Heart right ventricle (tissue), 16 donors: ENCODE measurements at places on chromosomes 12 and 14. TPM values are rescaled to one million over a fixed set of nuclear protein-coding genes. Genes with fewer than 3 reads are reported as not detected.

OR4K2 gene
- not detected for total RNA-seq

ADGRD1 gene
- total RNA-seq: 67.6 TPM

VCPKMT gene
- total RNA-seq: 1.9 TPM

FGD4 gene
- total RNA-seq: 26.5 TPM

ESPL1 gene
- 0.04 TPM for total RNA-seq

SLC7A8 gene
- 12.9 TPM for total RNA-seq

LBHD2 gene
- not detected for total RNA-seq

NAV3 gene
- total RNA-seq: 4.7 TPM

GRCh38 chr12:92242907-92243306, 97.3 kb upstream of the BTG1 start:
- no peak for DNase-seq

DNA sequence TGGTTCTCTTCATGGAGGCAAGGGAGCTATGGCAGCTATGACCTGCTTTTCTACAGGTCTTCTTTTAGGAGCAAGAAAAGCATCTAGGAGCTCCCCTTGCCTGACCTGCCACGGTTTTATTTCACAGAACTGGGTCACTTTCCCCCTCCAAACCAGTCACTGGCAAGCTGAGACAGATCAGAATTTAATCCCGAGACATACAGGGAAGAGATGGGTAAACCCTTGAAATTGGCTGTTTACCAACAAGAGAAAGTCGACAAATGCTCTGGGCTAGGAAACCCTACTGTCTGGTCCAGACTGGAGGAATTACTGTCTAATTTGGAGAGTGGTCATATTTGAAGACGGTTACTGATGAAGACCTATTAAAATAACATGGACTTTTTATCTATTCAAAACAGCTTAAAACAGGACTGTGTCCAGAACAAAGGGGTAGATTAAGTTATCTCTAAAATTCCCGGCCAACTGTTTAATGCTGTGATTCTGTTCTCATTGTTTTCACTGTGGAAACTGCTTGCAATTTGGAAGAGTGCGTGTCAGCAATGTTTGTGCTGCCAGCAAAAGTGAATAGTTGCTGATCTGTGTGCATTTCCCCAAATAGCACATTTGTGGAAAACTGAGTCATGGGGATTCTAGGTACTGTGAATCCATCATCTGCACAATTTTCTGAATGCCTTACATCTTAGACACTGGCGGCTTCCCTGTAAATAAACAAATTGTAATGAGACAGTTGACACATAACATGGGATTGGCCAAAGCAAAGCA, 73.4 kb upstream of the EEA1 start:
- DNase-seq: no peak

GRCh38 chr12:67698672-67699581, 50.4 kb downstream of the DYRK2 start:
- DNase-seq: no peak

DNA sequence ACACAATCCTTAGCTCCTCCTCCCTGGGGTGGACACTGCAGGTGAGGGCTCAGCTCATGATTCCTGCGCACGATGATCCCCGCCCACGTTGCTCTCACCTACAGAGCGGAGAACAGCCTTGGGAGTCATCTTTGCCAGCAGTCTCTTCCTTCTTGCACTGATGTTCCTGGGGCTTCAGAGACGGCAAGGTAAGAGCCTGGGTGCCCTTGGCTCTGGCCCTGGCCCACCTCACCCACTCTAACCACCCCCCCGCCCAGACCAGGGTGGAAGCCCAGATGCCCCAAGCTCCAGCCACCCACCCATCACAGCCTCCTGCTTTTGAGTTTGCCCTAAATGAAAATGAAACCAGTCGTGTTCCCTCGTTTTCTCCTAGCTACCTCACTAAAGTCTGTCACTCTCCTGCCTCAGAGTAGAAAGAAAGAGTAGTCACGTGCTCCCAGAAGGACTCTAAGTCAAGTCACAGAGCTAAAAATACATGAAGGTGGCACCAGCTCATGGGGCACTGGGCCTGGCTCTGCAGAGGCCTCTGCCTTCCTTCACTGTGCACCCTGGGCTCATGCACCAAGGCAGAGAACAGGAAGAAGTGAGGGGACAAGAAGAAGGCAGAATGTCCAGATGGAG, 9.0 kb downstream of the TAPBPL start:
- no peak for DNase-seq

DNA sequence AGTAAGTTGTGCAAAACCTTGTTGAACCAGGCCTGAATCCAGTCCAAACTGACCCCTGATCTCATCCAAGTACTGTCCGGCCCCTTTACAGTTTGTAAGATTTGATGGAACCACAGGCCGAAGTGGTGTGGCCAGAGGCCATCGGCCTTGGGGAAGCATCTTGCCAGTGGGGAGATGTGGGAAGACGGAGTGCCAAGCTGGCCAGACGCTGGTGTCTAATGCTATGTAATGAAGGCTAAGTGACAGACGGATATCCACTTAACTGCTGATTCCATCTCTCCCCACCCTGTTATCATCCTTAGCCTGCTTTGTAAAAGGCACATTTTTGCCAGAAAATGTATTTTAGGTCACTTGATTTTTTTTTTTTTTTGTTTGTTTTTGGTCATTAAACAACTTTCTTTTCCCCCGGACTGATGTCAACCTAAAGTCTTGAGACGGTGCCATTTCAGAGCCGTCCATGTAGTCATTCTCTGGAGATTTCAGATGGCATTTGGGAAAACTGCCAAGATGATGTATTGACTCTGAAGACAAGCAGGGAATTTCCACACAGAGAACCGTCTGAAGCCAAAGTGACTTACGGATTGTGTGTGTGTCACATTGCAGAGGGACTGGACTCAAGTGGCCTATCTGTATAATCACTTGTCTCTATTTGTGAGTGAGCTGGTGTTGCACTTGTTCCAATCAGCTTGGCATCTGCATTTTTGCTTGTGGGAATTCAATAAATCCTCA, 86.5 kb upstream of the MANSC4 start:
- no peak for DNase-seq

DNA sequence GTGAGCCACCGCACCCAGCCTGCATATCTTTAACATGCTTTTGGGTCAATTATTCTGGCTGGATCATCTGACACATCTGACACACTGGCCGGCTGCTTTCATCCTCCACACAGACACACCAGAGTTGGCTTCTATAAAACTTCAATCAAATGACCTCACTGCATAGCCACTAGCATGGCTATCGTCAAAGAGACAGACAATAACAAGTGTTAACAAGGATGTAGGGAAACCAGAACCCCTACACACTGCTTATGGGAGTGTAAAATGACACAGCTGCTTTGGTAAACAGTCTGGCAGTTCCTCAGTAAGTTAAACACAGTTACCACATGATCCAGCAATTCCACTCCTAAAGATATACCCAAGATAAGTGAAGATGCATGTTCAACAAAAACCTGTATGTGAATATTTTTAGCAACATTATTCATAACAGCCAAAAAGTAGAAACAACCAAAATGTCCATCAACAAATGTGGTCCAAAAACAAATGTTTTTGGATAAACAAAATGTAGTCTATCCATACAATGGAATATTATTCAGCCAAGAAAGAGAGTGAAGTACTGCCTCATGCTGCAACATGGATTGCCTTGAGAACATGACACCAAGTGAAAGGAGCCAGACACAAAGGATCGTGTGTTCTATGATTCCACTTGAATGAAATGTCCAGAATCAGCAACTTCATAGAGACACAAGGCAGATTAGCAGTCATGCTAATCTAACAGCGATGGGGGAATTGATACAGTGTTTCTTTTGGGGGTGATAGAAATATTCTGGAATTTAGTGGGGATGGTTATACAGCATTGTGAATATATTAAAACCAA, 10.1 kb downstream of the KDM2B start:
- no peak for DNase-seq

DNA sequence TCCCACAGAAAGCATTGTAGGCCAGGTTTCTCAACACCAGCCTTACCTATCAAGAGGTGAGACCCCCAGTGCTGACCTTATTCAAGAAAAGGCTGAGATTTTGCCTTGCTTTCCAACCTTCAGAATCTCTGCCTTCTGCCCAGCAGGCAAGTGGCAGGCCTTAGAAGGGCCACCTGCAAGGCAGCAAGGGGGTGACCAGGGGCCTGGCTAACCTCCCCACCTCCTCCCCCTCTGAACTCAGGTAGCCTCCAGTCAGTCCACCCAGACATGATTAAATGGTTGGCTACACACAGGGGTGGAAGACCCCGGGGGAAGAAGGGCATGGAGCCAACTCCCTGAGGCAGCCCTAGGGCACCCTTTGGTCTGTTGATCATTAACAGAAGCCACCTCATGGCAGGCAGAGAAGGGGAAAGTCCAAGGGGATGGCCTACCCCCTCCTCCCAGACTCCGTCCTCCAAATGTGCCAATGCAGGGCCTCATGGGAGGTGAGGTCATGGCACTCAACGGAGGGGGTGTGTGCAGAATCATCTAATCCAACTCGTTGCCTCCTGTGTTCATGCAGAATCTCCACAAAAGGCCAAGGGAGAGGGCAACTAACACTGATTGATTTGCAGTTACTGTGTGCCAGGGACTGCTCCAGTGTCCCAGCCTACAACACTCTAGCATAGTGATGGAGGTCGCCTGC, 8.5 kb downstream of the ZFP36L1 start:
- DNase-seq: no peak

DNA sequence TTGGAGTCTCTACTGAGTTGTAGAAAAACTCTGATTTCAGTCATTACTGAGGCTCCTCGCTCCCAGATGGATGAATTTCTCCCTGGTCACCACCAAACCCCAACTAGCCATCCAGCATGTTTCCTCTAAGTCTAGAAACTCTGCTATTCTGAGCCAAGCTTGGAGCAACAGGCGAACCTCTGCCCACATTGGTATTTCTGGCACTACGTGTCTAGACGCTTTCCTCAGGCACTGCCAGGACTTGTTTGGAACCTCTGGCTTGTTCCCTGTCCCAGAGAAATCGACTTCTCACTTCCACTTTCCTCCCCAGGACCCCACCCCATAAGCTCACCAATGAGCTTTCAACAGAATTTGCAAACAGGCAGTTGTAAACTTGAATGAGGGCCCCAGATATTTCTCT, 27.6 kb downstream of the WSCD2 start:
- no peak for DNase-seq

DNA sequence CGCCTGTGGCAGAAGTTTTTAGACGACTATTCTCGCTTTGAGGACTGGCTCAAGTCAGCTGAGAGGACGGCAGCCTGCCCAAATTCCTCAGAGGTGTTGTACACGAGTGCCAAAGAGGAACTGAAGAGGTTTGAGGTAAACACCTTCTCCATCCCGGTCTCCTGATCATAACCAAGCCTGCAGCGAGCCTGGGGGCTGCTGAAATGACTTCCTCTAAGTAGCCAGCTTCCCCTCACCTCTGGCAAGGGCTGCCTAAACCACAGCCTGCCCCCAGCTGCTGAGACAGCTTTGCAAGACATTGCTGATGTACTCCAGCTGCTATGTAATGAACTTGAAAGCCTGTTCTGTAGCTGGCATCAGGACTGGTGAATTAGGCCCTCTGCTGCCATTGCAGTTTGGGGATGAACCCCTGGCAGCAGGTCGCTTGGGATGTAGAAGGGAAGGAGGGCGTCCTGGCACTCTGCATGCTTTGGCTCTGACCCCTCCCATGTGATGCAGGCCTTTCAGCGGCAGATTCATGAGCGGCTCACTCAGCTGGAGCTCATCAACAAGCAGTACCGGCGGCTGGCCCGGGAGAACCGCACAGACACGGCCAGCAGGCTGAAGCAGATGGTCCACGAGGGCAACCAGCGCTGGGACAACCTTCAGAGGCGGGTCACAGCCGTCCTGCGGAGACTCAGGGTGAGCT, 84.6 kb downstream of the ESR2 start:
- peak; percentile 54 for DNase-seq

DNA sequence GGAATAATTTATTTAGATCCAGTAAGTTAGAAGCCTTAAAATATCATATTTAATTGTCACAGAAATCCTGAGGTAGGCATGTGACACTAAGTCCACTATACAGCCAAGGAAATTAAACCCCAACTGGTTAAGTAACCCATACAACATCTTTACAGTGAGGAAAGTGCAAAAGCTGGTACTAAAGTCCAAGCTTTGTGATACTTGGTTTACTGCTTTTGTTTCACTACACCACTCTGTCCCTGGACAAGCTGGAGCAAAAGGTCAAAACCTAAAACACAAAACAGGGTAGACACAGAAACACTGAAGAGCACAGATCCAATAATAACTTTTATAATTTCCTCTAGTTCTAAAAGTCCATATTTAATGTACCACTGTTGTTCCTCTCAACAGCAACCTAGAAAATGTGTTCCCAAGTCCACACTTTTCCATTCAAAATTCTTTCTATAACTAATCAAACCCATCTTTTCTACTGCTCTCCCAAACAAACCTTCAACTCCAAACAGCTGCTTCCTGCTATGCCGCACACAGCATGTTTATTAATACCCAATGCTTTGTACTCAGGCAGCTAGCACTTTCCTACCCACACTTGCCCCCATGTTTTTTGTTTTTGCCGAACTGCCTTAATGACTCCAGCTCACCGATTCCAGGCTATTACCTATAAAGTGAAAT, 90.9 kb downstream of the MED13L start:
- no peak for DNase-seq

DNA sequence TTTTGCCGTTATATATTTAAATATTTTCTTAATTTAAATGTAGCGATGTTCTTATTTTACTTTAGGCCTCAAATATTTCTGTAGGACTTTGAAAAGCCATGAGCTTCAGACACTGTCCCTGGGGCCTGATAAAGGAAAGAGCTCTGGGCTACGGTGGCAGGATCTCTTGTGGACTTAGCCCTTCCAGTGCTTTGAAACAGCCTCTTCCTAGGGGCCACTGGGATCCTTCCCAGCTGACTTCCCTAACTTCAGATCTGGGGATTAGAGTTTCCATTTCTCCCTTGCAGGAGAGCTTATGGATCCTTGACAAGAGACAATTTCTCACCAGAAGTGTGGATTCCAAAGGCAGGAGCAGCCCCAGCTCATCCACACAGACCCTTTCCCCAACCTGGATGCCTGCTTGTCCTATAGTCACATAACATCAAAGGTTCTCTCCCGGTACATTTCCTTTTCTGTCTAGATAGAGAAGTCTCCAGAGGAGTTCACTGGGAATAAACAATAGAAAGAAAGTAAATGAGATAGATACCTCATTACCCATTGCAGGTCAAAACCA, 221.4 kb downstream of the TTC6 start:
- DNase-seq: no peak

DNA sequence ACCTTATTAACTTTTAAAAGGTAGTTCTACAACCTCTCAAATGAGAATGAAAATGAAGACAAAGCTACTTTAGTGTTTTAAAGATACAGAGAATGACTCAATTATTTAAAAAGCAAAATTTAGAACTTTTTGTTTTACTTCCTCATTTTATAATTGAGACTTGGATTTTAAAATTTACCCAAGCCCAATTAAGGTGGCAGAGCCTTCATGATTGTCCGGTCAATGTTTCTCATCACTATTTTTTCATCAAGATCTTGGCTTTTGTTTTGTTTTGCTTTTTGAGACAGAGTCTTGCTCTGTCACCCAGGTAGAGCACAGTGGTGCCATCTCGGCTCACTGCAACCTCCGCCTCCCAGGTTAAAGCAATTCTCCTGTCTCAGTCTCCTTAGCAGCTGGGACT, 32.7 kb downstream of the PPP4R3A start:
- no peak for DNase-seq

DNA sequence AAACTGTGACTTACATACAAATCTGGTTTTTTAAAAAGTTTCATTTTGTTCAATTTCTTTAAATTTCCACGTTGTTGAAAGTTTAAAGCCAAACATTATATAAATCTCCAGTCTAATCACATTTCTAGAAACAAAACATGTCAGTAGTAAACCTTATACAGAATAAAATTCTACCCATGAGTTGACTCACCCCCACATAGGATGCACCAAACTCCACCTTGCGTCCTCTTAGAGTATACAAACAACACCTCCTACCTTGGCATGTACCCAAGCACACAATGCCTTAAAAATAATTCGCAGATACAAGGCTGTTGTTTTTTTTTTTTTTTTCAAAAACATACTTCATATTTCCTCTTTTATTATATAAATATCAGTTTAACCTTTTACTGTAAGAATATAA, 3.3 kb downstream of the FBXL14 start:
- no peak for DNase-seq
